GF-D8 (cell line): ENCODE measurements at places on chromosomes 1 and 21.

GRCh38 chr1:12464598-12465056 is 153.4 kb downstream of the DHRS3 start:
- no peak for DNase-seq

DNA sequence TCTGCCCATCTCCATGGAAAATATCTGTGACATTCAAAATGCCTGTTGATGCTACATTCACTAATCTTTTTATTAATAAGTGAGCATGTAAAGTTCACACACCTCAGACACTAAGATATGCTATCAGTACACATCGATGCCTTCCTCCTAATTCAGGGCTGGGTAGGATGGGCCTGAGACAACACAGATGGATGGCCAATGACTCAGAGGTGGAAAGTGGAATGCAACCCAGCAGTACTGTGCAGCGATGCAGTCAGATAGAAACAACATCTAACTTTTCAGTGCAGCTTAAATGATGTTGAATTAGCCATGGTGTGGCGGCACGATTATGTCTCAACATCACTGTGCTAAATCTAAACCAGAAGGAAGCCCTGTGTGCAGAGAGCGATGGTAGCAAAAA is 161.6 kb upstream of the KCNJ15 start:
- DNase-seq, result no peak

- DNase-seq, result no peak
Measured at GRCh38 chr1:14190508-14190907, 408.0 kb upstream of the KAZN start.

- DNase-seq, result no peak
Measured at GRCh38 chr1:167221126-167221737, 546 bp downstream of the POU2F1 start.

DNA sequence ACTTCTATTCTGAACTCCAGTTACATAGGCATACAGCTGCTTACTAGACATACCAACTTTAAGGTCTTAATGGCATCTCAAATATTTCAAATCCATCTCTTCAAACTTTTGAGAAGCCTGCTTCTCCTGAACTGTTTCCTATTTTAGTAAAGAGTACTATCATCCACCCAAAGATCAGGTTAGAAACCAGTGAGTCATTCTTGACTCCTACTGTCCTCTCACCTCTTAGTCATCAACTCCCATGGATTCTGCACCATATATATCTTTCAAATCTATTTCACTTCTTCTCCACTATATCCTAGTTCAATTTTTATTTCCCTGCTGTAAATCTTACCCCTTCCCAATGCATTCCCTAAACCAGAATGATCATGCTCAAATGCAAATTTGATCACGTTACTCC is 18.1 kb upstream of the BEND5 start:
- no peak for DNase-seq
